ENCODE measurements at places on chromosomes 2 and 18.

DNA sequence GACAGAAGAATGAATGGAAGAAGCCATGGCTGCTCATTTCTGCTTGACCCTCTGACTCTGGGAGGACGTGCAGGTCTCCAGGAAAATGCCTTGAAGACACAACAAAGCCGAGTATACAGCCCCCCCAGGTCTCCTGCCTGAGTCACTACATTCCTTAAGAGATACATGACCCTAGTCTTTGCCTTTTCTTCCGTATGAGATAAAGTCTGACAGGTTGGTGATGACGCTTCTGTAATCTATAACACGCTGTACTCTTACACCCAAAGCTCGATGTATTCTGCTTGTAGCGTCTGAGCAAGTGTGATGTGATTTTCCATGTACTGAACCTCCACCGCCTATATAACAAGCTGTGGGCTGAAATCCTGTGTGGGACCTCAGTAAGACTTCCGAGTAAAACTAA, 77.3 kb downstream of the KCTD1 start:
- DNase-seq: no peak

GRCh38 chr18:74353169-74353775, 37.6 kb downstream of the C18orf63 start:
- peak; percentile 48 for DNase-seq

GRCh38 chr2:128590309-128591021, 271.8 kb upstream of the HS6ST1 start:
- no peak for DNase-seq

- no peak for DNase-seq
These were observed 442.2 kb upstream of the CWC22 start for GRCh38 chr2:180449171-180449915.

- no peak for DNase-seq
These were observed 353.6 kb upstream of the TRIB2 start for GRCh38 chr2:12363138-12363537.

- no peak for DNase-seq
These were observed 2082.3 kb upstream of the CELF4 start for GRCh38 chr18:39647627-39648534.

GRCh38 chr2:147174824-147175254, 670.0 kb upstream of the ACVR2A start:
- DNase-seq: no peak

DNA sequence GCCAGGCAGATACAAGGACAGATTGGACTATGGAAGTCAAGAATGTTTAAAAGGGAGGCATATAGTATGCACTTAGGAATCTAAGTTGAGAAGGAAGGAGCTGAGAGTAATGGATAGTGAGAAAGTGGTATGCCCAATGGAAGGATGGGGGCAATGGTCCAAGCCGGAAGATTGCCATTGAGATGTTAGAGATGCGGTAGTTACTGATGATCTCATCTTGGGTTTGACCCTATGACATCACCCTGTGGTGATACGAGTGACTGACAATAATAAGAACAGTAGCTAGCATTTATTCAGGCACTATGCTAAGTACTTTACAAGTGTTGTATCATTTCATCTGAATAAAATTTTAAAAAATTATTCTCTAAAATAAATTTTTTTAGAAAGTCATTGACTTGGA, 38.5 kb upstream of the ACMSD start:
- DNase-seq: no peak

DNA sequence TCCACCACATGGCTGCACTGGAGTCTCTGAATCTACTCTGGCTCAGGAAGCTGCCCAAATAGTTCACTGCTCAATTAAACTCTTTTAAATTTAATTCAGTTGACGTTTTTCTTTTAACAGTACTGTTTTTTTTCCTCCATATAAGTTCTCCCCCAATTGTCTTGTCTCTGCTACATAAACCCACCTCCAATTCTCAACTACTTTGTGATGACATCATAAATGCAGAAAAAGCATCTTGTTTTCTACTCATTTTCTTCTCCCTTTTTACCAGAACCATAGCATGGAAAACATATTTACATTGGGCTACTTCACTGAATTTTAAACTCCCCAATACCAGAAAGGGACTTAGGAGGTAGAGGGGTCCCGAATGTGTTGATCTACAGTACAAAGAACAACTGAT, 270.4 kb downstream of the GPD2 start:
- no peak for DNase-seq

GRCh38 chr2:152623076-152623740, 94.1 kb downstream of the PRPF40A start:
- DNase-seq: no peak

DNA sequence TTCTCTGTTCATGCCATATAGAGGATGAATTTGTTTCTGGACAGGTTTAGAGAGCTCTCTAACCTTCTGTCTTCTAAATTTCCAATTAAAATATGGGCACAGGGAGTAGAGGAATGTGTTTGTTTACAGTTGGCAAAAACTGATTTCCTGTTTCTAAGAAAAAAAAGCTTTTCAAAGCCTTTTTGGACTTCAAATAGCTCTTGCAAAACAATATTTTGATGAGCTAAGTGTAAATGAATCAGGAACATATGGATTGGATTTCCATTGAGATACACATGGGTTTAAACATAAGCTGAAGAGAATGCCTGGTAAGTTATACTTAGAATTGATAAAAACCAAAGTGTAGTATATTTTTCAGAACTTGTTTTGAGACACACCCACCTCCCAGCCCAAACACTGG, 677.5 kb downstream of the NYAP2 start:
- no peak for DNase-seq

- DNase-seq: peak; percentile 34
These were observed 162.7 kb upstream of the ETAA1 start for GRCh38 chr2:67234440-67234839.

GRCh38 chr2:184589261-184589660, 9.1 kb upstream of the ZNF804A start:
- no peak for DNase-seq

DNA sequence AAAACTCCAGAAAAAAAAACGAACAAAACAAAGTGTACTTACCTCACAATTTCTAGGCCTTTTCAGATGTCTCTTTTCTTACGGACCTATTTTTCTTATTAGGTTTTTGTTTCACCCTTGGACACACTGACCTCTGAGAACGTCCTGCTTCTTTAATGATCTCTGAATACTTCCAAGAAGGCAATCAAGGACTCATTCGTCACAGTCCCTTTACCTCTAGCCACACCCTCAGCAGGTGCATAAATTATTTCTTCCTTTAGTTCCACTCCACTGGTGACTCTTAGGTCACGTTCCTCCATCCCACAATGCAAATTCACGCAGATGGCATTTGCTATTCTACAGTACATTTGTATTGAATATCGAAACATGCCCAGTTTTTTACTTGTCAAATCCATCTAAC, 21.9 kb downstream of the PELI1 start:
- DNase-seq: no peak

GRCh38 chr18:23453680-23454058, 582 bp downstream of the RIOK3 start:
- peak; percentile 46 for DNase-seq

GRCh38 chr2:197208024-197208423, 102.6 kb downstream of the ANKRD44 start:
- DNase-seq: no peak

- DNase-seq: peak; percentile 26
These were observed 54.1 kb downstream of the LPIN2 start for GRCh38 chr18:2958819-2959298.

DNA sequence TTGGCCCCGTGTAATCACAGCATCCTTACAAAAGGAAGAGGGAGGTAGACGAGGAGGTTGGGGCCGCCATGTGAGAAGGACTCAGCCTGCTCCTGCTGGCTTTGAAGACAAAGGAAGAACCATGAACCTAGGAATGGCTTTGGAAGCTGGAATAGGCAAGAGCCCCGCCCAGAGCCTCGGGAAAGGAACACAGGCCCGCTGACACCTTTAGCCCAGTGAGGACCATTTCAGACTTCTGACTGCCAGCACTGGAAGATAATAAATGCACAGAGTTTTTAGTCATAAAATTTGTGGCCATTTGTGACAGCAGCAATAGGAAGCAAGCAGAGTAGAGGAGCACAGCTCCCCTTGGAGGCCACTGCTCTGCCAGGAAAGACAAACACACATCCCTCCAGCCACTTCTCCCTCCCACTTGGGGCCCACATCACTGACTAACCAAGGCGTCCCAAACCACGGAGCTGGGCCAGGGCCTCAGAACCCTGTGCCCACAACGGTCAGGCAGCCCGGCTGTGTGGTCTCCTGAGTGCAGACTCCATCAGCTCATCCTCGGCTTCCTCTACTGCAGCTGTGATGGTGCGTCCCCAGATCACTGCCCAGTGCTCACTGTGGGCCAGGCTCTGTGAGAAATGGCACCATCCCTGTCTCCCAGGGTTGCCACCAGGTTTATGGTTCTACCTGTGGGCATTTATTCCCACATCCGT, 39.7 kb downstream of the TFCP2L1 start:
- no peak for DNase-seq

DNA sequence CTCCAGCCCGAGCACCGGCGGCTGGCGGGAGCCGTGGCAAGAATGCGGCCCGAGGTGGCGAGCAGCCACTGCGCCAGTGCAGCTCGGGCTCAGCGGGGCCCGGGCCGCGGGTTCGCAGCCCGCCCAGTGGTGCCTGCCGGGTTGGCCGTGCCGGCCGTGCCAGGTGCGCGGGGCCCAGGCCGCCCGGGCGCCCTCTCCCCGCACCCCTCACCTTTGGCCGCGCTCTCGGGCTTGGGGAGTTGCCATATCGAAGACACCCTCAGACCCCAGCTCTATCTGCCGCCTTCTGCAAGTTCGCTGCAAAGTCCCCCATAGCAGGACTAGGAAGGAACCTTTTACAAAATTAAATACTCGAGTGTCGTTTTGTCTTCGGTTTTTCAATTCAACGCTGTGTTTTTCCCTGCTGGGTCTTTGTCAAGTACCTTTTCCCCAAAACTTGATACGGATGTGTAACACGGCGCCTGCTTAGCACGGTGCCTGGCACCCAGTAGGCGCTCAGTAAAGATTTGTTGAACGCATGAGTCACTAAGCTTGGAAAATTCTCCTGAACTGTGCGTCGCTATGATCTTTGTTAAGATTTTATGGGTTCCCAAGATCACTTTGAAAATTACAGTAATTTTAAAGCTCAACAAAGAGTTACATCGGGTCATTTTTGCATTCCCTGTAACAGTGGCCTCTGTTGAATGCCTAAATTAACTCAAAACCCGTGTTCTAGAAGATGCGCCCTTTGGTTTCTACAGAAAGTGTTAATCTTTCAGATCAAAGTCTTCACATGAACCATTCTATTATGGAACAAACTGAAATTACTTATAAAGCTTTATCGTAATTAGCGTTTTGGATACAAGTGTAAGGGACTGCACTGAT, 750 bp downstream of the STRADB start:
- no peak for DNase-seq

GRCh38 chr2:44972771-44973535, 31.5 kb downstream of the SIX3 start:
- no peak for DNase-seq

- peak; percentile 86 for DNase-seq
These were observed 122.6 kb upstream of the SPRED2 start for GRCh38 chr2:65554765-65555591.

- DNase-seq: no peak
These were observed 11.5 kb downstream of the TRIP12 start for GRCh38 chr2:229910147-229910831.

DNA sequence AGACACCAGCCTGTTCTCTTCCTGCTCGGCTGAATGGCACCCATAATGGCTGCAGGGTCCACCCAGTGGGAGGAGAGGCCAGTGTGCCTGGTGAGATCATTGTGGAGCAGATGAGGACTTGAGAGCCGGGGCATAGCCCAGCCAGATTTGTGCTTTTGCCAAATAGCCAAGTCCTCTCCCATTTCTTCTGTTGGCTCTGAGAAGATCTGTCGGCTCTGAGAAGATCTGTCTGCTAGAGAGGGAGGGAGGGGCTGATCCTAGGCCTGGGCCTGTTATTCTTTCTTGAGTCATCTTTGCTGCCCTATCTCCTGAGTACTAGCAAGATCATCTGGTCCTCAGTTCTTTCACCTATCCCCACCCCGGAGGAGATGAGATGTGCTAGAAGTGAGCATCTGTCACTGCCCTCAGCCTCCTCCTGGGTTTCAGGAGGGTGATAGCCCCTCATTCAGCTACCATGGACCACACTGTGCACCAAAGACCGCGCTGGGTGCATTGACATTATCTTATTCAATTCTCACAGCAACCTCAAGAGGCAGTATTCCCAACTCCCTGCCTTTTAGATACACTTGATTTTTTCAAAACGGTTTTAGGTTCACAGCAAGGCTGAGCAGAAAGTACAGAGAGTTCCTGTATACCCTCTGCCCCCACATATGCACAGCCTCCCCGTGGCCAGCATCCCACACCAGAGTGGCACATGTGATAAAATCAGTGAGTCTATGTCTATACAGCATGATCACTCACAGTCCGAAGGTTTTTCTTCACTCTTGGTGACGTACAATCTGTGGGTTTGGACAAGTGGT, 98.6 kb downstream of the CAPN13 start:
- peak; percentile 18 for DNase-seq

DNA sequence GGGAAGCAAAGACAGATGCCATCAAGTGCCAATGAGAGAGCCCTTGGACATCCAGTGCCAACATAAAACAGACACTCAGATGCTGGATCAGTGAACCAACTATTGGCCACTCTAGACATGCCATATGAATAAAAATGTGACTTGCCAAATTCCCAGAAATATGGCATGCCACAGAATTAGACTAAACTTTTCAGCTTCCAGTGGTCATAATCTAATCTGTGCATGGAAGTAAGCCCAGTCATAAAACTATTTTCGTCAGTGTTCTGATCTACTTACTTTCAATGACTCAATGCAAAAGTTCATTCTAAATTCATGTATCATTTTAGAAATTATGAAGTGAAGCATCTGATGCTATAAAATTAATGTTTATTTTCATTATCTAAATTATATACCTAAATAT, 1506.2 kb upstream of the NXPH2 start:
- no peak for DNase-seq

DNA sequence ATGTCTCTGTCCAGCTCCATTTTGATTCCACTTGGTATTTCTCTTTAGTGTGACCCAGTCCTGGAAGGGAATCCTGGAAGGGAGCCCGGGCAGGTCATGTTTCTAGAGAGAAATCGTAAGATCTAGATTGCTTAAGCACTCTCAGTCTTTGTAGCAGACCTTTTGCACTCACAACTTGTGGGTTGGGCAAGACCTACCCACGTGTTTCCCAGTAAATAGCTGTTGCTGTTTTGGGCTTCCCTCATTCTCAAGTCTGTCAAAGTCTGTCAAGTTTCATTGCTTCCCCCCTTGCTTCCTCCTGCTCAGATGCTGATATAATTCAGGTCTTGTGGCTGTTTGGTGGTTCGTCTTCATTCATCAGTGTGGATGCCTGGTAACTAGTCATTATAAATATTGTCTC, 17.4 kb upstream of the NEMP2 start:
- DNase-seq: peak; percentile 72

DNA sequence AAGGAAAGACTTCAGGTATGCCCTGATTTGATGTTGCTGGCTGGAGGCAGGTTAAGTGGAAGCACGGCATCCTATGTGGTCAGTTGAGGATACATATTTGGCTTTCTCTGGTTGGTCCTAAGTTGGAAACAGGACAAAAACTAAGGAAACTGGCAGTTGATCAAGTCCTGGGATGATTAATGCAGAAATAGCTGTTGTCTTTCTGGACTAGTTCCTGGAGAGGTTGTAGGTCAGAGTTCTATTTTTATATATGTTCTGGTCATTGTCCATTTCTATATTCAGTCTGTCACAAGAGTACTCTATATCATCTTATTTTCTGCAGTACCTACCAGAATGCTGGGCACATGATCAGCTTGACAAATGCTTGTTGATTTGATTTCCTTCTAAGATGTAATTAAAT, 4.0 kb upstream of the SLC35F5 start:
- DNase-seq: no peak

Data from NB4 (cell line).